ENCODE measurements at places on chromosomes 5 and 9. TPM values are rescaled to one million over a fixed set of nuclear protein-coding genes. Genes with fewer than 3 reads are reported as not detected.

The FSD1L gene
- polyA plus RNA-seq, result 17.0 TPM

The HACD4 gene
- 1.5 TPM for polyA plus RNA-seq

The NPDC1 gene
- polyA plus RNA-seq, result 40.9 TPM

DNA sequence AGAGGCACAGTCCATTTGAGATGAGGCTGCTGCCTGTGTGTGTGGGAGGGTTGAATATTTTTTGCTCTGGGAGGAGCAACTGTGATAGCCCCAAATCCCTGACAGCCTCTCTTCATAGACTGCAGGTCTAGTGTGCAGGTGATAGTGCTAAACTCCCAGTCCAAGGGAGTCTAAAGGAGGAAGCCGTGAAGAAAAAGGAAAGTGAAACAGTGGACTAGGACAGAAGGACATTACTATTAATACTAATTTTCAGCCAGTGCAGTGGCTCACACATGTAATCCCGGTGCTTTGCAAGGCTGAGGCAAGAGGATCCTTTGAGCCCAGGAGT, 295.0 kb downstream of the PDE4D start:
- no peak for DNase-seq

- no peak for DNase-seq
Observed at GRCh38 chr9:94976077-94976476, 249.6 kb downstream of the AOPEP start.

DNA sequence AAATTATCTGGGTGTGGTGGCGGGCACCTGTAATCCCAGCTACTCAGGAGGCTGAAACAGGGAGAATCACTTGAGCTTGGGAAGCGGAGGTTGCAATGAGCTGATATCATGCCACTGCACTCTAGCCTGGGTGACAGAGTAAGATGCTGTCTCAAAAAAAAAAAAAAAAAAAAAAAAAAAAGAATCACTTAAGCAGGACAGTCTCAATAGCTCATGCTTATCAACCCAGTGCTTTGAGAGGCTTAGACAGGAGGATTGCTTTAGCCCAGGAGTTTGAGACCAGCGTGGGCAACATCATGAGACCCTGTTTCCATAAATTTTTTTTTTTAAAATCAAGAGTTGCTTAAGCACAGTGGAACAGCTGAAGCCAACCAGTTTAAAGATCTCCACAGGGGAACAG, 42.6 kb downstream of the LEAP2 start:
- no peak for DNase-seq
